ENCODE measurements at places on chromosomes 6 and 20.

DNA sequence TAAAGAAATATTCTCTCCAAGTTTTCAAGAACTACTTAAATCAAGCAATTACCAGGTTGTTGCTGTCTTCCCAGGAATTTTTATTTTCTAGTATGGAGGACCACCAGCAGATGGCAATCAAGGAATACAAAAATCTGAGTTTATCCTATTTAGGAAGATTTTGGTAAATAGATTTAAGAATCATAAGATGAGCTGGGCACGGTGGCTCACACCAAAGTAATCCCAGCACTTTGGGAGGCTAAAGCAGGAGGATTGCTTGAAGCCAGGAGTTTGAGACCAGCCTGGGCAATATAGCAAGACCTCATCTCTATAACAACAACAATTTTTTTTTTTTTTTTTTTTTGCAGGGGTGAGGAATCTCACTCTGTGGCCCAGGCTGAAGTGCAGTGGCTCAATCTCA lies 19.3 kb upstream of the SEC63 start:
- no peak for DNase-seq

DNA sequence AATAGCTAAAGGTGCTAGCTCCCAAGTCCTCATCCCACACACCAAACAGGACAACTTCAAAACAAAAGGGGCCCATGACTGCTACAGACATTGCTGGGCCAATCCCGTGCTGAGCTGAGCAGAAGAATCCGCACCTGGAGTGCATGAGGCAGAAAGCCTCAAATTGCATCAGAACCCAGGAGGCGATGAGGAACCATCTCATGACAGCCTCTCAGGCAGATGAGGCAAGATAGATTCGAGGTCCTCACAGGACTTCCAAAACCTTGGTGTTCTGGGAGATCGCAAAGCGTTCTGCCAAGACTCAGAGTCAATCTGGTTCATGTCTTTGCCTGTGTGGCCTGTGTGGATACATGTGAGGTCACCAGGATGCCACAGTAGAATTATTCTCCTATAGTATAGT lies 32.8 kb upstream of the SSTR4 start:
- no peak for DNase-seq

- DNase-seq: no peak
Measured at GRCh38 chr6:31701666-31702404, 1.3 kb downstream of the ABHD16A start.

GRCh38 chr6:82022614-82023129 lies 224.9 kb downstream of the IBTK start:
- no peak for DNase-seq

DNA sequence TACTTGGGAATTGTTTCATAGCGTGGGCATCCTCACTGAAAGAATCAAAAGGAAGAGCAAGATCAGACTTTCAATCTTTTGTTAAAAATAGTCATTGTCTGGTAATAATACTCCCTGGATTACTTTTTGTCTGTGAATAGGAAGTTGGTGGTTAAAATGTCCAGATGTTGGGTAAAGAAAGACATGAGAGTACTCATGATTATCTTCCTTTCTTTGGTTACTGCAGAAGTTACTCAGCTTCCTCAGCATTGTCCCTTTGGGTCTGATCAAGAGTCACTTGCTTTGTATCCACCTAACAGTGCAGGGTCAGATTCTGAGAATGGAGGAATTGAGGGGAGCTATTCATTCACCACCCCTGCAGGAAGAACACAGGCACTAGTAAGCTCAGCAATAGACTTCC lies 54.6 kb downstream of the RIN2 start:
- no peak for DNase-seq

GRCh38 chr20:63129376-63129965 lies 86.5 kb downstream of the YTHDF1 start:
- no peak for DNase-seq

GRCh38 chr20:64101731-64102621 lies 5.4 kb downstream of the NPBWR2 start:
- no peak for DNase-seq

DNA sequence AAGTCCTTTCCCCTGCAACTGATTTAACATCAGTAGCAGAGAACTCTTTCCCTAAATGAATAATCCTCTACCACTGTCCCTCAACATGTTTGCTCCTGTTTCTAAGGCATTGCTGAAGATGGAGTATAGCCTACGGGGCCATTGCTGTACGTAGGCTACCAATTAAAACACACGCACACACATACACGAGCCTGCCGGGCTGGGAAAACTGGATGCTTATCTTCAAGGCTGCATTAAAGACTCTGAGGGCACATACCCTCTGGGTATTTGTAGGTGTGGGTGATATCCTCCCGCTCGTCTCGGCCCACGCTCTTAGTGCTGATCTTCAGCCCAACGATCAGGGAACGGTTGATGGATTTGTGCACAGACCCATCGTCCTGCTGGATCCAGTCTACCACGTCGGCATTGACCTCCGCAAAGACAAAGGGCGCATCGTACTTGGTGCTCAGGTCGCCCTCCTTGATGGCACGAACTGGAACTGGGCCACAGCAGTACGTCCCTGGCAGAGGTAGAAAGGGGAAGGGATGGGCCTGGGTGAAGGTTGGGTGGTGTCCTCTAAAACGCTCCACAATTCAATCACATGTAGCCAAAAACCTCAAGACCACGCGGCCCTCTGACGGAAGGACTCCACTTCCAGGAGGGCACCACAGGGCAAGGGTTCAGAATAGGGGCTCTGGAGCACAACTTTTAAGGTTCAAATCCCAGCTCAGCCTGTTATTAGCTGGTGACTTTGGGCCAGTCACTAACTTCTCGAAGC lies 25.7 kb downstream of the TGM2 start:
- DNase-seq: no peak

- no peak for DNase-seq
Measured at GRCh38 chr20:46523108-46523507, 9.7 kb upstream of the ZNF334 start.

DNA sequence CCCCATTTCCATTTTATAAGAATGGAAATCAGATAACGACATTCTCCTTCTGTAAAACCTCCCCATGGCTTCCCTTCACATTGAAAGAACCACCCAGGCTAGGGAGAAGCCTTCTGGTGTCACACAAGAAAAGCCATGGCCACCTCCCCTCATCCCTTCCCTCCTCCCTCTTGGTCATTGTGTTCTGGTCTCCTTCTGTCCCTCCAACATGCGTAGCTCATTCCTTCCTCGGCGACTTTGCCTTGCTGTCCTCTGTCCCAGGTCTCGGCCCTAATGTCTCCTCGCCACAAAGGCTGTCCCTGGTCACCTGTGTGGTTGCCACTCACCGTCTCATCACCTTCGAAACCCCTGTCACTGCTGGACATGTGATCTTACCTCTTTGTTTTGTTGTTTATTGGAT lies 193.9 kb downstream of the BCAS1 start:
- DNase-seq: no peak

DNA sequence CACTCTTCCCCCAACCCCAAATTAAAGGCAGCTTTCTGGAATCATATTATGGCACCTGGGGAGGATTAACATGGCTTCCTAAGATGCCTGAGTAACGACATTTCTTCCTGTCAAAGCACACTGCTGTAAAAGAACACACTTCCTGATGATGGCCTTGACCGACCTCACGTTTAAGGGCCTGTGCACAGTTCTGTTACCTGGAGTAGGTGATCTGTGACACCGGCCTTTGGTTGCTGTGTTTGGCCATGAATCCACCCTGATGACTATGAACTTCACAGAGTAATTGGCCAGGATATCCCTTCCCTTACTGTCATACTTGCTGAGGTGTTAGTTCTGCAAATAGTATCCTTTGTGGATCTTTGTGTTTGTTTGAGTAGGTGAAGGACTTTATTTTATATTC lies 45.8 kb downstream of the PLCB4 start:
- DNase-seq: no peak

- DNase-seq: no peak
Measured at GRCh38 chr20:53037621-53038020, 65.5 kb downstream of the TSHZ2 start.

DNA sequence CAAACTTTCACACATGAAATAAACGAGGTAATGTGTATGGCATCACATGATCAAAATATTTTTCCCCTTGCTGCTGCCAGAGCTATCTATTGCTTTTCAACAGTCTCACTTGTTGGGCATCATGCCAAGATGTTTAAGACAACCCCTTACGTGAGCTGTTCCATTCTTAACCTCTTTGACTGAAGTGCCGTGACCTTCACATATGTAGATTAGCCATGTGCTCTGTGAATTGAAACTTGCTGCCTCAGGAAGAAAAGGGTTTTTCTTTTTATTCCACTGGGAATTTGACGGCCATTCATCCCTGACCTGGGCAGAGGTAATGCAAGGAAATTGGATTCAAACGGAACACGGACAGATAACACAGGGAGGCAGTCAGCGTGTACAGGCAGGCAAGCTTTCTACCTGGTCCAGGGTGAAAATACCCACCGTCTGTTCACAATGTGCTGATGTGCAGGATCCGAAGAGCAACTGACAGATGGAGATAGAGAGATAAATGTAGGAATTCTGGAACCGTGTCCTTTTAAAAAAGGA lies 14.2 kb downstream of the ARID1B start:
- no peak for DNase-seq

- DNase-seq: no peak
Measured at GRCh38 chr20:3976511-3976910, 38.8 kb downstream of the RNF24 start.

DNA sequence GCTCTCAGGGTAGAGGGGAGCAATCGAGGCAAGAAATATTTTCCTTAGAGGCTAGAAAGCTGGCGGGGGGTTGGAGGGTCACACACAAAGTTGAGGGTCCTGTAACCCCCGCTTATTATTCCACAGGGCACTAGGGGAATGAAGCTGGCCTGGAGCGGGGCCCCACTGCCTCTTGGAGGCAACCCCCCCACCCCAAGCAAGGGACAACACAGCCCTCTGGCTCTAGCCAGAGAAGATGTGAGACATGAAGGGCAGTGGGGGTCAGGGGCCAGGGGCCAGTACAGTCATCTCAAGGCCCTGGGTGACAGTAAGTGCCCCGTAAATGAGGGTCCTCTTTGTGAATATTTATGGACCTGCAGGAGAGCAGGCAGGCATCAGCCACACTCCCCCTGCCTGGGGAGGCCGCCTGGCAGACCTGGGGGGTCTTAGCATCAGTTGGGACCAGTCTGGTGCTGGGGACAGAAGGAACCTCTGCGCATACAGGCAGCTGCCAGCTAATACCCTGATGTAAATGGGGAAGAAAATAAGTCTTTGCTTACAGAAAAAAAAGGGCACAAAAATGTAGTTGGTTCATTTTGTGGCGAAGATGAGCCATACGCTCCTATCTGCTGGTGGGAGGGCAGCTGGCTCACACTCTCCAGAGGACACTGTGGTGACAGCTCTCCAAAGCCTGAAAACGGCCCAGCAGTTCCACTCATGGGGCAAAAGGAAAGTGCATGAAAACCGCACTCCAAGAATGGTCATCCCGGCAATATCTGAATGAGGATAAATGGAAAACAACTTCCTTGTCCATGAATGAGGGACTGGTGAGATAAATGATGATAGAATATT lies 21.9 kb downstream of the SPATA2 start:
- DNase-seq: no peak

DNA sequence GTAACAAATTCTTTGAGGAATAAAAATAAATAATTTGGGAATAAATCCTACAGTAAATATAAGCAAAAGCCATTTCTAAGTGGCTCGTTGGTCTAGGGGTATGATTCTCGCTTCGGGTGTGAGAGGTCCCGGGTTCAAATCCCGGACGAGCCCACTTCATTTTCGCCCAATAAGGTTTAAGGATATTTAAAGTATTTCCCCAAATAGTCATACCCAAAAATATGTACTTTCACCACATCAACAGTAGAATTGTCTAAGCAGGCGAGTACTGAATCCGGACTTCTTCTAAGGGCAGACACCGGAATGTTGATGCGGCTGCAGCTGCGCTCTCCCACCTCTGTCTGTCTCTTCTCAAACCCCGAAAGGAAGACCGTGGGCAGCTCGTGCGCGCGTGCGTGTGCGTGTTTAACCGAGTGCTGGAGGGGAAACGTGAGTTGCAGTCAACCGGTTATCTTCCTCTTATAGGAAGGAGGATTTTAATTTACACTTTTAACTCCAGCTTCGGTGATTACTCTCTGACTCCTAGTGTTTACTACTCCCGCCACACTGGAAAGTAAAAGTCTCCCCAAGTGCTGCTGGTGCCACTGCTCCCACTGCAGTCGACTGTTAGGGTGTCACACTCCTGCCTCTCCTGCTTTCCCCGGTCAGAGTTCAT lies 155.7 kb upstream of the PRSS16 start:
- no peak for DNase-seq

GRCh38 chr6:149229096-149229495 lies 88.4 kb upstream of the TAB2 start:
- DNase-seq: no peak
